ENCODE measurements at places on chromosomes 11 and 22.

- no peak for DNase-seq
Measured at GRCh38 chr11:130710021-130710420, 206.3 kb downstream of the SNX19 start.

GRCh38 chr11:72719144-72719543 is 33.1 kb downstream of the ARAP1 start:
- DNase-seq: no peak

GRCh38 chr22:33620085-33620484 is 300.2 kb downstream of the LARGE1 start:
- DNase-seq: no peak

DNA sequence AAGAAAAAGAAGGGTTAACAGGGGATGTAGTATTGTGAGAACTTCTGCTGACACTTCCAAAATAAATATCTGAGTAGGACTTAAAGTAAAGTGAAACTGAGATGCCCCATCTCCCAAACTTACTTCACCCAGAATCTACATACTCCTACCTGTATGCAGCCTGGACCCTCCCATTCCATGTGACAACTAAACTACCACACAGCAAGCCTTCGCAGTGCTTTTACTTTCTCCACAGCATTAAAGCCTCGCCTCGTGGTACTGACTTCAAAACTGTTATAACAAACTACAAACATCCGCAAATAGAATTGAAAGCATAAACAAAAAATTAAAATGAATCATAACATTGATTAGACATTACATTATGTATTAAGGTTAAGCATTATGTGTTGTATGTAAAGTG is 985 bp downstream of the MPZL2 start:
- no peak for DNase-seq

GRCh38 chr22:37817705-37818408 is 5.3 kb upstream of the GALR3 start:
- DNase-seq: peak; percentile 56

DNA sequence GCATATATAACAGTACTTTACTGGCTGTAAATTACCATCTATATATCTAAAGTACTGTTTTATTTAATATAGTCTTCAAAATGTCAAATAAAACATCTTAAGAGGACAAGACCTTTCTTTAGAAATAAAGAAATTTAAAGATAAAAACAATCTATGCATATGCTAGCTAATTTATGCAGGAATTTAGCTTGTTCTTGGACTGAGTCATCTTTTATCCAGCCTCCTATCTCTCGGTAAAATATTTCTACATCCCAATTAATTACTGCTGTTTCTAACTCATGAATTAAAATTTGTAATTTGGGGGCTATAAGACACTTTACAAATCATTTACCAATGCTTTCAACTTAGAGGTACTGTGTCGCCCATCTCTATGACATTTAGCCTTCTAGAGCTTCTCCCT is 72.8 kb upstream of the DDI1 start:
- DNase-seq: no peak

DNA sequence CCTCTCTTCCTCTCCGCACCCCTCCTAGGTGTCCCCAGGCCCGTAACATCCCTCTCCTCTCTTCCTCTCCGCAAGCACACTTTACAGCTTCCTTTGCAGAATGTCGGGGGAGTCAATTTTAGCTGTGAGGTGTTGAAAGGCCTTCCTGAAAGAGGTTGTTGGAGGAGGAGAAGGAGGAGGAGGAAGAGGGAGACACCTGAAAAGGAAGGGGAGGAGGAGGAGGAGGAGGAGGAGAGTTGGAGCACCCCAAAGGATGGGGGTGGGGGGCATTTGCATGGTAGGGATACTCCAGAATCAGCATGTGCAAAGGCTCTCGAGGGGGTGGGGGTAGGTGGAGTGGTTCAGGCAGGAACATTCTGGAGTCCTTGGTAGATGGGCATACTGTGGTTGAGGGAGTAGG is 1045.1 kb downstream of the TBC1D22A start:
- no peak for DNase-seq

DNA sequence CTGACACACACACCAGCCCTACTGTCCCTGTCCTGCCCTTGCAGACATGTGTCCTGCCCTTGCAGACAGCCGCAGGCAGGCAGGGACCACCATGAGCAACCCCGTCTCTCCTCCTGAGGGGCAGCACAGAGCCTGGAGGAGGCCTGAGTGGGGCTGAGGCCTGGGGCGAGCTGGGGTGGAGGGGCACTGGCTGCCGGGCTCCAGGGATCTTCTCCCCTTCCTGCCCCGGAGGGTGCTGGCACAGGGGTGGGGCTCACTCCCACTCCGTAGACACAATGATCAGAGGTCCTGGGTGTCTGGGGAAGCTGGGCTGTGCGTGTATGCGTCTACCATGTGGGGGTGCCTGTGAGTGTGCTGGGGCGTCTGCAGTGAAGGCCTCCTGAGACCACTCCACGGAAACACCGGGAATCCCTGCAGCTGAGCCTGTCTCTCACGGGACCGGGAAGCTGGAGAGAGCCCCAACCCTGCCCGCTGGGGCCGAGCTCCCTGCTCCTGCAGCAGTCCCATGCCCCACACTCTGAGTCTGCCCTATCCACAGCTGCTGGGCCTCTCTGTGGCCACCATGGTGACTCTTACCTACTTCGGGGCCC is 588 bp downstream of the TSPAN32 start:
- DNase-seq: no peak

DNA sequence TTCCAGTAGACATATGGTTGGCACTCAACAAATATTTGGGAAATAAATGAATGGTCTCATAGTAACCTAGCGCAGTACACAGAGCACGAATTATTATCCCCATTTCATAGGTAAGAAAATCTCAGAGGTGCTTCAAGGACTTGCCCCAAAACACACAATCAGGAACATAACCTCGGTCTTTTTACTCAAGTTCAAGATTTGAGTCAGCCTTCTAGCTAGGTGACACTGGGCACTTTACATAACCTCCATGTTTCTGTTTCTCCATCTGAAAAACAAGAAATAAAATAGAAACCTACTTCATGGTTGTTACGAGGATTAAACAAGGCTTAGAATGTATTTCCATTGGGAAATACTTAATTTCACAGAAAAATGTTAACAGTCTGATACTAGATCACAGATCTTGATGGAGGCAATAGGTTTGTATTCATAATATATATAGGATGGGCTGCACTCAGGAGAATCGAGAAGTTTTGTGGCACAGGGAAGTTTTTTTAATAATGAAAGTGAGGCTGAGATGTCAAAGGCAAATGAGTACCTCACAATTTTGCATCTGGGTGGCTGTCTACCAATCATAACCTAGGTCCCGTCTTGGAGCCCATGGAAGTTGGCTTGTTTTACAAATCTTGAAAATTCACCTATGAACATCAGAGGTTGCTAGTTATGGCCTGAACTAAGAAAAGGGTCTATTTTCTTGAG is 147.4 kb upstream of the ZC3H12C start:
- no peak for DNase-seq

GRCh38 chr11:121656328-121657090 is 203.7 kb upstream of the SORL1-AS1 start:
- DNase-seq: no peak

DNA sequence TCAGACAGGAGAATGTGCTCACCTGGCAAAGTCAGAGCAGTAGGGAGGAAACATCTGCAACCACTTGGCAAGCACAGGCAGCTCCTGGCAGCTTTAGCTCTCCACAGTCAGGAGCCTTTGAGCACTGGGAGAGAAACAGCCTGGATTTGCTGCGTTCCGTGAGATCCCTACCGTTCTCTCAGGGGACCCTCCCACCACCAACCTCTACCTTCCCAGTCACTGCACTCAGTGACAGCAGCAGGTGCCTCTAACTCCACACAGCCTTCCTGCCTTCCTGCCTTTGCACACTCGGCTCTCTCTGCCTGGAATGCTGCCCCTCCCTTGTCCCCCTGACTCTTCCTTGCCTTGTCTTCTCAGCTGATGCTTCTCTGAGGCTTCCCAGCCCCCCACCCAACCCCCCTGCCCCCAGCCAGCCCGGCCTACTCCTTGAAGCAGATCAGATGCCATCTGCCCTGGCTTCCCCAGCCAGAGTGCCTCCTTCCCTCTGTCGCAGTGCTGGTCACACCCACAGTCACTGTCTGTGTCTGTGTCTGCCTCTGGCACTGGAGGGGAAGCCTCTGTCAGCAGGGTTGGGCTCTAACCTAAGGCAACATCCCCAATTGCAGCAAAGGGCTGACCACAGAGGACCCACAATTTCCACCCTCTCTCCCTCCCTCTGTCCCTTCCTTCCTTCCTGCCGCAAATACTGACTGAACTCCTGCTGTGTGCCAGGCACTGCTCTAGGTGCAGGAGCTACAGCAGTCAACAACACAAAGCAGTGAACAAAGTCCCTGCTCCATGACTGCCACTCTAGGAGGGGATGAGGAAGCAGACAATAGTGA is 14.9 kb upstream of the TSKU start:
- DNase-seq: no peak

DNA sequence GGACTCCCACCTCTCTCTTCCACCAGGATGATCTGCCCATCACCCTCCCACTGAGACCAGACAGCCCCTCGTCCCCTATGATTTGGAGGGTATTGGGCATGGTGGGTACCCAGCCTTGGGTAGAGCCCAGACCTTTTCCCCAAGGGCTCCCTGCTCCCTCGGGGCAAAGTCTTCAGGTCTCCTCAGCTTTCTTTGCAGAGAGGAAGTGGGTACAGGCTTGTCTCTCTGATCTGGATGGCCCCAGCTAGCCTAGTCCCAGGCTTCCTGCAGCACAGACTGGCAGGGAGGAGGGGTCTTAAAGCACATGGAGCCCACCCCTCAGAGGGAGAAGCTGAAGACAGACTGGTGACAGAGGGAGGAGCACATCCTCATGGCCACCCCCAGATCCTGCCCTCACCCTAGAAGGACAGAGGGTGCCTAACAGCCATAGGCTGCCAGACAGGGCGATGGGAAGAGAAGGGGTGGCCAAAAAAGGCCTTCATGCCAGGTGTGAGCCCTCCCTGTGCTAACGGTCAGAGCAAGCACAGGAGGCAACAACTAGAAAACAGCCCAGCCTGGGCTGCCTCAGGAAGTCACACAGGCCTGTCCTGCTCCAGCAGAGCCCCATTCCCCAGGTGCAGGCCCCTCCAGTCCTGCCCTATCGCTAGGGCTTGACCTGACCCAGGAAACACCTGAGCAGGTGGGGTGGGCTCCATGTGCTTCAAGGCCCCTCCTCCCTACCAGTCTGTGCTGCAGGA is 30.4 kb downstream of the SLC22A12 start:
- no peak for DNase-seq

GRCh38 chr11:122983438-122984185 is 2.0 kb upstream of the BSX start:
- no peak for DNase-seq

DNA sequence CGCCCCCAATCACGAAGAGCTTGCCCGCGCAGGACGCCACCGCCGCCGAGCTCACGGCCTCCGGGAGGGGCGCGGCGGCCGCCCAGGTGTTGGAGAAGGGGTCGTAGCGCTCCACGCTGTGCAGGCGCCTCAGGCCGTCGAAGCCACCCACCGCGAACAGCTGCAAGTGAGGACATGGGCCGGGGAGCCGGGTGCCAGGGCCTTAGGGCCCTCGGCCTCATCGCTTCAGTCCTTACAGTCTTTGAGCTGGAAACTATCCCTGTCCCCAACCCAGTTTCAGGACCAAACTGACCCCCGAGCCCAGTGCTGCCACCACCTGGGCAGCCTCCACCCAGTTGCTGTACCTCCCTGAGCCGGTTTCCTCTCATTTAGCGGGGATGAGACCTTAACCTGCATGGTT is 7.6 kb downstream of the KLHL35 start:
- no peak for DNase-seq

- DNase-seq: no peak
Measured at GRCh38 chr11:100619484-100619883, 67.6 kb upstream of the ARHGAP42 start.

DNA sequence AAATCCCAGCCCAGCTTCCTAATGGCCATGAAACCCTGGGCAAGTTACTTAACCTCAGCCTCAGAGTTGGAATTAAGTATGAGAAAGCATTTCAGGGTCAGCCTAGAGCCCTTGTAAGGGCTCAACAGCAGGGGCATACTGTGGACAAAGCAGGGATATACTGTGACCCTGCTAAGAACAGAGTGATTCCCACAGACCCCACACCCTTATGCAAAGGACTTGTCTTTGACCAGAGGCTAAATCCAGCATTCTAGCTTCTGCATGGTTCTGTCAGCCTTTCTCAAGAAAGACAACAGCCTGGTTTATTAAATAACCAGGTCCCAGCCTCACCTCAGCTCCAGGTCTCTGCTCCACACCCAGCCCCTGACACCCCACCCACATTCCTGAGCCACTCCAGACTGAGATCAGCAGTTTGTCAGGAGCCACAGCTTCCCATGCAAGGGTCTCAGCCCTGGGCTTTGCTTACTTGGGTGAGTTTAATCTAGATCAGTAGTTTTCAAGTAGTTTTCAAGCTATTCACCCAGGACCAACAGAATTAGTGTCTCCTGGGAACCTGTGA is 69.2 kb downstream of the GALNT18 start:
- no peak for DNase-seq

DNA sequence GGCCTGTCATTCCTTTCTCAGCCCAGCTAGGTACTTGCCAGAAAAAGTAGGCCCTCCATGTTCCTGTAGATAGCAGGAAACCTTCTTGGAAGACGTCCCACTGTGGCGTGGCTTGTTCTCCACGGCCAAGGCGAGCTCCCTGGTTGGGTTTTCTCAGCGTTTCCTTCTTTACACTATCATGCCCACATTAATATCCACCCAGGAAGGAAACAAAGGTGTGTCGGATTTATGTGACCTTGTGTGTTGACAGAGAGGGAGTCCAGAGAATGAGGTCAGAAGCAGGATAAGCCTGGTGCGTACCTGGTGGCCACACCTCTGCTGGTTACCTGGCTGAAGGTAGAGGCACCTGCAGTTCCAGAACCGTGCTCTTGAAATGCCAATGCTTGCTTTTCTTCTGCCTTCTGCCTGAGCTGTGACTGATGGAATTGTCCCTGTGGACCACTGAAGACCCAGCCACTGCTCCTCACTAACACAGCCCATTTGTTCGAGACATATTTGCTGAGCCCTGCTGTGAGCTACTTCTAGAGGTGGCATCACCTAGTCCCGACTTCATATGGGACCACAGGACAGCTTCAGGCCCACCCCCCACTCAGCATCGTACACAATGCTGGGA is 7.9 kb downstream of the ASPHD2 start:
- DNase-seq: no peak

DNA sequence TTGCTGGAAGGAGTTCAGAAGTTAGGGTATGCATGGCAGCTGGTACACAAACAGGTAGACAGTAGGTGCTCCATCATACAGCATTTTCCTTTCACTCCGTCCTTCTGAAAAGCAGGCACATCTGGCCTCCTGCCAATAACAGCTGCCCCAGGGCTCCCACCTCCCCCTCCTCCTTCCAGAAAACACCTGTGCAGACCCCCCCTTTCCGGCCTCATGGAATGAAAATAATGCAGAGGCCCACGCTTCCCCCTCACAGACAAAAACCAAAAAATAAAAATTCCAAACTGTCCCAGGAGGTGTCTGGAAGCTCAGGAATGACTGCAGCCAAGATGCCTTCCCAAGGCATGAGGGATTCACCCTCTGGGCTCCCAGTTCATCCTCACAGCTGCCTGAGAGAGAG is 185.5 kb downstream of the MN1 start:
- DNase-seq: no peak

- no peak for DNase-seq
Measured at GRCh38 chr11:127472505-127472904, 471.9 kb upstream of the KIRREL3 start.

- DNase-seq: no peak
Measured at GRCh38 chr11:27395556-27396258, 32.7 kb upstream of the CCDC34 start.

Measured in stimulated activated CD4-positive, alpha-beta T cell treated with anti-CD3 and anti-CD28 coated beads, Interleukin-1b, Interleukin-23, amount 100 ng/mL, for 1 hour (primary cell).